ENCODE measurements at places on chromosomes 6 and 20.

GRCh38 chr20:15682690-15683089 lies 890.6 kb downstream of the KIF16B start:
- DNase-seq: no peak

DNA sequence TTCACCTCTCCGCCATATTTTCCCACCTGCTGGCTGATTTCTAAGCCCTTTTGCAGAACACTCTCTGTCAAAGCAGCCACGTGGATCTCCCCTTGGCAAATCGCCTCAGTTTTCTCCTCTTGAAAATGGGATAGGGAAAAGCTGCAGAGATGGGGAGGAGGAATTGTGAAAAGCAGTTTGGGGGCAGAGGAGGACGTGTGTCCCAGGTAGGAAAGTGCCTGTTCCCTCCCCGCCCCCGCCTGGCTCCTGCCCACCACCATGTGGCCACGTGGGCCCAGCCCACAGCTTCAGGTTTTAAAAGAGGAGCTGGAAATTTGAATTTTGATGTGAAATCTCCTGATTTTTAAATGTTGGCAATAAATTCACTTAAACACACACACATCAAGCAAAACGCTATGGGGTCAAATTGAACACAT lies 3.6 kb upstream of the CEBPB start:
- DNase-seq: no peak

DNA sequence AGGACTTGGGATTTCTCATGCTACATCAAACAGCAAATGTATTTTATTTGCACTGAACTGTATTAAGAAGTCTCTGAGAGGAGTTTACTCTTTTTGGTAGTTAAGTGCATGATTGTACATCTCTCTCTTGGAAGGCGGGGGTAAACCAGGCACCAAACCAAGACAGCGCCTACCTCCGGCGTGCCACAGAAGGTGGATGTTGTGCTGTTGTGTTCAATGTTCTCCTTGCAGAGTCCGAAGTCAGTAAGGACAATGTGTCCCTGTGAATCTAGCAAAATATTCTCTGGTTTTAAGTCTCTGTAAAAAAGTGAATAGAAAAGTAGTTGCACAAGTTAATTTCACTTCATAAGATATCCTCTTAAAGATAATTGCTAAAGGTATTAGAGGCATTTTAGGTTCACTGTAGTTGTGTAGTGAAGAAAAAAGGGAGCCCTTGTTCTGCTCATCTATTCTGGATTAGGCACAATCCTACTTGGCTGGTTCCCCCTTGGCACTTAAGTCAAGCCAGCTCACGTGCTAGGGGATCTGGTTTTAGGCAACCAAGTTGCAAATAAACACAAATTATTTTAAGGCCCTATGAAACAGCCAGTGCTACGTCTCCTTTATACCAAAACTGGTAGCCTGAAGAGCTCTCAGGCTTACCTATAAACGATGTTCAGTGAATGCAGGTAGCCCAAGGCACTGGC lies 119.7 kb upstream of the SLC2A12 start:
- no peak for DNase-seq

GRCh38 chr6:161674930-161675682 lies 401.2 kb upstream of the AGPAT4 start:
- DNase-seq: no peak

DNA sequence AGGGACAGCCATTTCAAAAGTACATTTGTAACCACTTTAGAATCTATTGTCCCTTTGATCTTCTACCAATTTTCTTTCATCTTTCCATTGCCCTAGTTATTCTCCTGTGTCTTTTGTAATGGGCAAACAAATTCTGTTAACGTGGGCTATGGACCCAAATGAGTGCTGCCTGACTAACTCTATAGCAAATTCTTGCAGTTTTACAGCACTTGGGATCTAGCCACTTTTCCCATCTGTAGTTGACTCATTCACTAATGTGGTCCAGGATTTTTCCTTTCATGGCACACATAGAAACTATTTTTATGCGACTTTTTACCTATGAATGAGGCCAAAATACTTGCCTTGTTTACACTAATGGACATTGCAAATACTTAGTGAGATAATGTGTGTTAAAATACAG lies 52.0 kb downstream of the GRIK2 start:
- no peak for DNase-seq

GRCh38 chr20:43415661-43416430 lies 41.9 kb upstream of the SRSF6 start:
- no peak for DNase-seq

- no peak for DNase-seq
Measured at GRCh38 chr6:157990321-157991066, 8.8 kb downstream of the SYNJ2 start.

DNA sequence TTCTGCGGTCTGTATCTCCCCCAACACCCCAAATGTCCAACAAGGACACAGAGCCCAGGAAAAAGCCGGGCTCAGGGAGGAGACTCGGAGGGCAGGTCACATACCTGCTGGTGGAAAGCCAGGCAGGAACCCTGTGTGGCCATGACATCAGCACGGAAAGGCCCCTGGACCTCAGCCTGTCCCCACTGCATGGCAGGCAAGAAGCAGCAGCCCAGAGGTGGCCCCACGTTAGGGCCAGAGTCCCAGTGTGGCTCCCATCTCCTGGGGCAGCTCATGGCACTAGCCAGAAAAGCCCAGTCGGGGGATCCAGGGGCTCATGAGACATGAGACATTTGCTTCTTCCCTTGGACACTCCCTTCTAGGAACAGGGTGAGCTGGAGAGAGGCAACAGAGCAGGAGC lies 258.7 kb downstream of the DLL1 start:
- DNase-seq: no peak

- DNase-seq: no peak
Measured at GRCh38 chr6:21022343-21023107, 488.3 kb downstream of the CDKAL1 start.

GRCh38 chr6:143516690-143517446 lies 5.3 kb upstream of the FUCA2 start:
- no peak for DNase-seq

- no peak for DNase-seq
Measured at GRCh38 chr6:4870821-4871494, 94.8 kb downstream of the CDYL start.

DNA sequence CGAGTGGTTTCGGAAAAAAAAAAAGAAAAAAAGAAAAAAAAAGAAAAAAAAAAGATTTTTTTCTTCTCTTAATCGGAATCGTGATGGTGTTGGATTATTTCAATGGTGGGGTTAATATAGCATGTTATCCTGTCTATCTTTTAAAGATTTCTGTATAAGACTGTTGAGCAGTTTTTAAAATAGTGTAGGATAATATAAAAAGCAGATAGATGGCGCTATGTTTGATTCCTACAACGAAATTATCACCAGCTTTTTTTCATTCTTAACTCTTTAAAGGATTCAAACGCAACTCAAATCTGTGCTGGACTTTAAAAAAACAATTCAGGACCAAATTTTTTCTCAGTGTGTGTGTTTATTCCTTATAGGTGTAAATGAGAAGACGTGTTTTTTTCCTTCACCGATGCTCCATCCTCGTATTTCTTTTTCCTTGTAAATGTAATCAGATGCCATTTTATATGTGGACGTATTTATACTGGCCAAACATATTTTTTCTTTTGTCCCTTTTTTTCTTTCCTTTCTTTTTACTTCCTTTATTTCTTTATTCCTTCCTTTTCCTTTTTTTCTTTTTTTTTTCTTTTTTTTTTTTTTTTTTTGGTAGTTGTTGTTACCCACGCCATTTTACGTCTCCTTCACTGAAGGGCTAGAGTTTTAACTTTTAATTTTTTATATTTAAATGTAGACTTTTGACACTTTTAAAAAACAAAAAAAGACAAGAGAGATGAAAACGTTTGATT lies 3.6 kb downstream of the SOX4 start:
- no peak for DNase-seq

DNA sequence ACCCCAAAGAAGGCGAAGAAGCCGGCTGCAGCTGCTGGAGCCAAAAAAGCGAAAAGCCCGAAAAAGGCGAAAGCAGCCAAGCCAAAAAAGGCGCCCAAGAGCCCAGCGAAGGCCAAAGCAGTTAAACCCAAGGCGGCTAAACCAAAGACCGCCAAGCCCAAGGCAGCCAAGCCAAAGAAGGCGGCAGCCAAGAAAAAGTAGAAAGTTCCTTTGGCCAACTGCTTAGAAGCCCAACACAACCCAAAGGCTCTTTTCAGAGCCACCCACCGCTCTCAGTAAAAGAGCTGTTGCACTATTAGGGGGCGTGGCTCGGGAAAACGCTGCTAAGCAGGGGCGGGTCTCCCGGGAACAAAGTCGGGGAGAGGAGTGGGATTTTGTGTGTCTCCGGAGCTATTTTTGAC lies 69.6 kb downstream of the HFE start:
- DNase-seq: no peak

GRCh38 chr6:12414096-12414675 lies 124.0 kb downstream of the EDN1 start:
- DNase-seq: no peak

DNA sequence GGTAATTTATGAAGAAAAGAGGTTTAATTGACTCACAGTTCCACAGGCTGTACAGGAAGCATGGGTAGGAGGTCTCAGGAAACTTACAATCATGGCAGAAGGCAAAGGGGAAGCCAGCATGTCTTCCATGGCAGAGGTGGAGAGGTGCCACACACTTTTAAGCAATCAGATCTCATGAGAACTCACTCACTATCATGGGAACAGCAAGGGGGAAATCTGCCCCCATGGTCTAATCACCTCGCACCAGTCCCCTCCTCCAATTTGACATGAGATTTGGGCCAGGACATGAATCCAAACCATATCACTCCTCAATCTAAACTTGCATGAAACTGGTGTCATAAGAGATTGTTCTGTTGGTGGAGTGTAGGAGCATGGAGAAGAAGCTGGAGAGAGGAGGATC lies 51.6 kb upstream of the CCN6 start:
- DNase-seq: no peak

- no peak for DNase-seq
Measured at GRCh38 chr20:3209257-3209945, at the start of gene ITPA. ITPA (plus strand) TSS chr20:3209498; CDS start chr20:3209552, 54 bp downstream.

GRCh38 chr6:26328265-26328844 lies 36.6 kb upstream of the BTN3A2 start:
- DNase-seq: no peak

- no peak for DNase-seq
Measured at GRCh38 chr6:71199736-71200135, 88.9 kb upstream of the OGFRL1 start.

DNA sequence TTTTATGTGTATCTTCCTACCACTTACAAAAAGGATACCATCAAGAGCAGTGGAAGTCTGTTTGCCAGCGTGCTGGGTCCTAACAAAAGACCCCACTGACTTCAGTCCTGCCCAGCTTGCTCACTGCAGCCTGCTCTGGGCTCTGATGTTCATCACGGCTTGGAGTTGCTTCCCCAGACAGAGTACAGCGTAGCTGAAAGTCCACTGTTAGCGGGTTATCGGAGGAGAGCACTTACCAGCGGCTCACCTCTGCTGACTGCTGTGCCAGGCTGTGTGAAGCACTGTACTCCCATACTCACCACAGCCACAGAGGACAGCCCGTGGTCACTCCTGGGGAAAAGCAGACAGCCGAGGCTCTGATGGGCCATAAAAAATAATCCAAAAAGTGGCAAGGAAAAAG lies 40.2 kb downstream of the CTCFL start:
- no peak for DNase-seq

GRCh38 chr6:26260725-26261490 lies 104.1 kb upstream of the BTN3A2 start:
- DNase-seq: no peak

DNA sequence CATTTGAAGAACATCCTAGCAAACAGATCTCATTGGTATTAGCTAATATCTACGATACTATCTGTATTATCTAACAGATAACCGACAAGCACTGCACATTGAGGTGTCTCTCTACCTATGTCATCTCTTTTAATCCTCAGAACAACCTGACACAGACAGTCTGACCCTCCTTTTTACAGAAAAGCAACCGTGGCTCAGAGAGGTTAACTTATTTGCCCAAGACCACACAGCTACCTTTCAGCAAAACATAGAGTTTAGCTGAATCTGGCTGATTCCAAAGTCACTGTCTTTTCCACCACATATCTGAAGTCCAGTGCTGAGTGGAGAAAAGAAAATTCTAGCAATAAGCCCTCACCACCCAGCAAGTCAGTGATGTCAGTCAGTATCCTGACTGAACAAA lies 358.7 kb upstream of the JARID2 start:
- DNase-seq: no peak

- DNase-seq: no peak
Measured at GRCh38 chr20:58450254-58450653, 61.2 kb downstream of the VAPB start.

GRCh38 chr20:23425129-23425528 lies 3.8 kb upstream of the NAPB start:
- no peak for DNase-seq

DNA sequence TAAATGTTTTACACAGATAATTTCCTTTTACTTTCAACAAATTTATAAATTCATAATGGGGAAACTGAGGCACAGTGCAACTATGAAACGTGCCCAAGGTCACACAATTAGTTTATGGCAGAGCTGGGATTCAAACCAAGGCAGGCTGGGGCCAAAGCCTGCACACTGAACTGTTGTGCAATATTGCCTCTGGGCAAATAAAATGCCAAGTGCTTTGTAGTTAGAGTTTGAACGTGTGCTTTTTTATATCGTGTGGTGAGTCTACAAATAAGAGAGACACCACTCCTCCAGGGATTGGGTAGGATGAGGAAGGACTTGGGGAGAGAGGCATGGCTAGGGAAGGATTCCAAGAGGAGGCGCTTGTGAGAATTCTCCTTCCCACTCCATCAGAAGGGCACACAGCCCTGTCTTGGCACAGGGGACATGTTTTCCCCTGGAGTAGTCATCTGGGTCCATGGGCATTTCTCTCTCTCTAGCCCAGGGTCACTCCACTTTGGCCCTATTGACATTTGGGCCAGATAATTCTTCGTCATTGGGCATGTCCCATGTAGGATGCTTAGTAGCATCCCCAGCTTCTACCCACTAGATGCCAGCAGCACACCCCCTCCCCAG lies 2.8 kb upstream of the CDH22 start:
- DNase-seq: no peak

GRCh38 chr6:140966676-140967075 lies 1166.0 kb upstream of the GJE1 start:
- no peak for DNase-seq

GRCh38 chr6:95294043-95294442 lies 283.3 kb upstream of the MANEA start:
- DNase-seq: no peak

GRCh38 chr20:36573798-36574365 lies 485 bp downstream of the TGIF2 start:
- no peak for DNase-seq

DNA sequence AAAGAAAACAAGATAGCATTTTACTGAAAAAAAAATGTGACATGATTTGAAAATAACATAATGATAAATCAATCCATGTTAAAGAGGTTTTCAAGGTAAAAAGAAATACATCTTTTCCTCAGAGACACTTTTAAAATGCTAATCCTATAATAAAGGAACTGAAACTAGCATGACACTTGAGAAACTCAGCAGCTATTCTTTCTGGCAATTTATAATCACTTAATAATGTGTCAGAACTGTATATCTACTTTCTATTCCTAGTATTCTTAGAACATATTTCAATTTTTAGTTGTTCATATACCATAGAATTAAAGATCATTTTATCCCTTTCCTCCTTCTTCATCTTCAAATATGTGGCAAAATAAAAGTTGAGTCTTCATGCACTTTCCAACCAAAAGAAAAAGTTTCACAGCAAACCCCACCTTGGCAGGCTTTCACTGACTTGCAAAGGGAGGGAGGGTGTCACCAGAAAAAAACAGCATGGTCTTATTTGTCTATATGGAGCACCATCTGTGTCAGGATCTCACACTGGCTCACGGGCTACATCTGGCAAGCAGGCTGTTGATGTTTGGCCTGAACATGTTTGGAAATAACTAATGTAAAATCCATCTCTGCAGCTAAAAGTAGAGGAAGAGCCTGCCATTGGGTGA lies 48.5 kb downstream of the FHL5 start:
- DNase-seq: no peak

- no peak for DNase-seq
Measured at GRCh38 chr6:115441651-115442050, 619.0 kb downstream of the FRK start.

Data from right renal pelvis (tissue), 4 donors.